ENCODE measurements at places on chromosomes 13 and 19.

DNA sequence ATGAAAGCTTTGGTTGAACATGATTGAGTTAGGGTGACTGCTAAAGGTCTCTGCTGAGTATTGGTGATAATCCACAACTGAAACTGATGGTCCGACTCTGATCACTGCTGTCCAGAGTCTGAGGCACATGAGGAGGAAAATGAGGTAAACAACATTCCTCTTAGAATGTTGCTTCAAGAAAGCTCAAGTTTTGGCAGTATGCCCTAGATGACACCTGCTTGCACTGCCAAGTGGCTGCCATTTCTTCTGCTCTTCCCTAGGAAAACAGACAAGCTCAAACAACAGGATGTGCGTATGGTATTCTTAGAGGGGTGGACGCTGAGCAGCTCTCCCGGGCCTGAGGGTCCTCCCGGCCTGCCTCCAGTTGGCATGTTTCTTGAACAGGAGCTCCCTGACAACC lies 15.2 kb upstream of the MTIF3 start:
- DNase-seq, result no peak

DNA sequence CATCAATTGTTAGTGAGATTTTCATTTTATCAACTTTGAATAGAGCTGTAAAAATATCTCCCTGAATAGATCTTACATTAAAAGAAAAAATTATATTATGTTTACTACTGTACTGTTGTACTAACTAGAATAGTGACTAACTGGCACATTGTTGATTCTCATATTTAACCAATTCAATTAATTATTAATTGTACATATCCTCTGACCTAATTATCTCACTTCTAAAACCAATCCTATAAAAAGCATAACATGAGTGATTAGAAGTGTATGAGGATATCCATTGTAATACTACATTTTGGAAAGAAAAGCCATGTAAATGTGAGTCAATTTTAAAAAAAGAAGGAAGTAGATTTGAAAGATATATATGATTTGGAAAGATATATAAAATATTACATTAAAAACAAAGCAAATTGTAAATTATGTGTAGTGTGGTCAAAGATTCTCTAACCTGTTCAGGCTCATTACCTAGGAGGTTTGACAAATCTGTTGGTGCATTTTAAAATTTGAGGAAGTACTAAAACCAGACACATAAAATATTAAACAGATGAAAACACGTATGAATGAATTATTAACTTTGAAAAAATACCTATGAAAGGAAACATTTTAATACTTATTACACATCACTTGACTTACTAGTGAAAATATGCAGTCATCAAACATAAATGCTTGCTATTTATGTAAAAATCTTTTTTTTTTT lies 829.8 kb upstream of the SLC10A2 start:
- no peak for DNase-seq

DNA sequence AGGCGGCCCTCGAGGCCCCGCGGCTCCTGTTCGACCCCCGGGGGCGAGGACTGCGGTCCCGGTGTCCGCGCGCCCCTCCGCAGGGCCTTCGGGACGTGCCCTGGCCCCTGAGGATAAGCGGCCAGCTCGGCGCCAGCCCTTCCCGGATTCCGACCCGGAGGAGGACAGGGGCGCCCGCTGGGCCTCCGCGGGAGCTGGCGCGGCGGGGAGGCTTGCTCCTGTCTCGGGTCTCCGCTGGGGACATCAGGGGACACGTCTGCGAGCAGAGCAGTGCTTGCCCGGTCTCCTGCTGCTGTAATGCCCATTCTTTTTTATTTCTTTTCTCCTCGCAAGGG lies 829 bp downstream of the B3GLCT start:
- DNase-seq, result no peak

GRCh38 chr19:50794876-50795663 lies 4.9 kb downstream of the ACP4 start:
- no peak for DNase-seq

DNA sequence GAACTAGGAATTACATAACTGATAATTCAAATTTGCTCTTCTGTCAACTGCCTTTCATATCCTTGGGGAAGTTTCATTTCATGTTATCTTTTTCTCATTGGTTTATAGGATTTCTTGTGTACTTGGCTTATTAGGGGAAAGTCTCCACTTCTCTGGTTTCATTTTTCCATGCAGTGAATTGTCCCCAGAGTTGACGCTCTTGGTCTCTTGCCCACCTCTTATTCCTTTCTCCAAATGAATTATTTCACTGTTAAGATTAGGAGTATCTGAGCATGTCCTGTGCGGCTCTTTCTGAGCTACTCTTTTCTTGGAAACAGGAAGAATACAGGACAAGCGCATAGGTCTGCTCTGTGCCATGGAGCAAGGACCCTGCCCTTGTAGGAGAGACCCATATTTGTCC lies 104.8 kb downstream of the POSTN start:
- DNase-seq, result no peak

DNA sequence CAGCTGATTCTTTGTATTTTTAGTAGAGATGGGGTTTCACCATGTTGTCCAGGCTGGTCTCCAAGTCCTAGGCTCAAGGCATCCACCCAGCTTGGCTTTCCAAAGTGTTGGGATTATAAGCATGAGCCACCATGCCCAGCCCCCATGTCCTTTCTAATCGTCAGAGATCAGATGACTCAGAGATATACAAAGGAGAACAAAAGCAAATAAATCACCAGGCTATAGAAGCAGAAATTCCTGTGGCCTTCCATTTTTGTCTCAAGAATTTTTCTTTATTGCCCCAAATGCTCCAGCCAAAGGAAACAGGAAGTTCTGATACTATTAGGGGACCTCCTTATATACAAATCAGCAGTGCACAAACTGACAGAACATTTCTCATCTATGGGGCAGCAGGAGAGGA lies 207.8 kb downstream of the RFC3 start:
- DNase-seq, result no peak

DNA sequence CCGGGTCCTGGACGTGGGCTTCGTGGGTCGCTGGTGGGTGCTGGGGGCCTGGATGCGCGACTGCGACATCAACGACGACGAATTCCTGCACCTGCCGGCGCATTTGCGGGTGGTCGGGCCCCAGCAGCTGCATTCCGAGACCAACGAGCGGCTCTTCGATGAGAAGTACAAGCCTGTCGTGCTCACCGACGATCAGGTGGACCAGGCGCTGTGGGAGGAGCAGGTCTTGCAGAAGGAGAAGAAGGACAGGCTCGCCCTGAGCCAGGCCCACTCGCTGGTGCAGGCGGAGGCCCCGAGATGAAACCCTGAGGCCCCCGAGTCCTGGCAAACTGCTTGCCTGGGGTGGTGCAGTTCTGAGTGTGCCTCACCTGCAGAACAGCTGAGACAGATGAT lies 787 bp downstream of the TIMM29 start:
- no peak for DNase-seq

DNA sequence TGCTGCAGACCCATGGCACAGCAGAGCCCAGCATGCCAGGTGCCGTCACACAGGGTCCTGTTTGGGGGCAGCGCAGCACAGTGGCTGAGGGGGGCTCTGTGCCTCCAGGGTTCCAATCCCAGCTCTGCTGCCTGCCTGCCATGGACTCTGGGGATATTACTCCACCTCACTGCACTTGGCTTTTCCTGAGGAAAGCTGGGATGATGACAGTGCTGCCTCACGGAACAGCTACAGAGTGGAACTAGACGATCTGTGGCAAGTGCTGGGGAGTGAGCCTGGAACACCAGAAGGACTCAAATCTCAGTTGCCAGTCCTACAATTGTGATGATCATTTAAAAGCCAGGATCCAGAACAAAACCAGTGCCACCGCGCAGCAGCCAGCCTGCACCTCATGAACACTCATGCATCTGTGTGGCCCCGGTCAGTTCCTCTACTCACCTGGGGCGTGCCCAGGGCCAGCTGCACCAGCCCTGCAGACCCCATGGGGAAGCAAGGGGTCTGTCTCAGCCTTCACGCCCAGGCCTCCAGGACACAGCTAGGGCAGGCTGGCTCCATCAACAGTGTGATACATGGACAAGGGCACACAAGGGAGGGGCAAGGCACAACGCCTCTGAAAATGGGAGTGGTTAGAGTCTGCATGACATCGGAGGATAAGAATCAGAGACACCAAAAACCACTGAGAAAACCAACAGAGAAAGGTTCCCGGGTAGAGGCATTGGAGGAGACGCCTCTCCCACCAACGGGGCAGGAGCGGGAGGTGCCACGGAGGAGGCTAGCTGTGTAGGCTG lies 55.2 kb downstream of the ATP7B start:
- DNase-seq, result no peak

DNA sequence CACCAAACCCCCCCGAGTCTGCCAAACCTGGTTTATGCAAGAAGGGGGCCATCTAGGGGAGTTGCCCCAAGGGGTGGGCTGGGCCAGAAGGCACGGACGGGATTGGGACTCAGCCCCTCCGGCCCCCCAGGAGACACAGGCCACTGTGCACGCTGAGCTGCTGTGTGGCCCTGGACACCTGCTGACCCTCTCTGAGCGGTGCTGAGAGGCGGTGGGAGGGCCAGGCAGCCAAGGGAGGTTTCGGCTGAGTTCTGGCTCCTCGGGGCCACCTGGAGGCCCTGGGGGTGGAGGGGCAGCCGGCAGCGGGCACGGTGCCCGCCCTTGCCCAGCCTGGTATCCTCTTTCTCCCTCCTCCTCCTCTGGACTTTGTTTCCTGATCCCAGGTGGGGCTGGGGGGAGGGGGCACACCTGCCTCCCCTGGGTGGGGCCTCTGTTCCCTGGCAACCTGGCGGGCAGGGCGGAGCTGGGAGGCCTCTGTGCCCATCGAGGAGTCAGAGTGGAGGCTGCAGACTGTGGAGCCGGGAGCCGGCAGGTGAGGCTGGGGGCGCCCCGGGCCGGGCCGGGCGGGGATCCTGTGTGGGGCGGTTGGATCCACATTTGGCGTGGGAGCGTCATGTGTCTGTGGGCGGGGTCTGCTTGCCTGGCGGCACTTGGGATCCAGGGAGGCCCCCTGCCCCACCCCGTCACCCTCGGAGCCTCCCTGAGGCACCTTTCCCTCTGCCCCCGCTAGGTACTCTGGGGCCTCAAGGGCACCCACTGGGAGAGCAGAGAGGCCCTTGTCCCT lies at the start of gene MISP:
Gene MISP (plus strand): TSS at position 473 of the 784 bp plus-strand sequence. CDS start 5,835 bp downstream, outside the sequence.
- no peak for DNase-seq

- DNase-seq, result no peak
Measured at GRCh38 chr13:76764429-76764828, 121.8 kb downstream of the KCTD12 start.

- no peak for DNase-seq
Measured at GRCh38 chr19:51457351-51458013, 772 bp downstream of the SIGLEC8 start.

DNA sequence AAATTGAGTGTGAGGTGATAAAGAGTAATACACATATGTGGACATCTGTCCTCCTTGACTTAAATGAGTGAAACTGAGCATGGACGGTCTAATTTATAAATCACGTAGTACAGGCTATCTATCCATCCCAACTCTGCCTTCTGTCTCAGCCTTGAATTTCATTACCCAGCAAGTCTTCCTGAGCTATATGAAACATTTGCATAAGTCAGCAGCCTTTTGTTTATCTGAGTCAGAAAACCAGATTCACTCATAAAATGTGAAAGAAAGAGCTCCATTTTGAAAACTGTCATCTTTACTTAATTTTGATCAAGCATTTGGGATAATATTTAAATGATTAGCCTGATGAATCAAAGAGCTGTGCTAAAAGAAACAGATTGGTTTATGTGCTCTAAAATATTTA lies 197.9 kb downstream of the LHFPL6 start:
- DNase-seq, result no peak

GRCh38 chr13:53920916-53921315 lies 892.3 kb downstream of the OLFM4 start:
- DNase-seq, result no peak

- no peak for DNase-seq
Measured at GRCh38 chr13:37342205-37342604, 236.7 kb upstream of the CSNK1A1L start.

- no peak for DNase-seq
Measured at GRCh38 chr19:40906512-40906911, 24.5 kb upstream of the CYP2A7 start.

DNA sequence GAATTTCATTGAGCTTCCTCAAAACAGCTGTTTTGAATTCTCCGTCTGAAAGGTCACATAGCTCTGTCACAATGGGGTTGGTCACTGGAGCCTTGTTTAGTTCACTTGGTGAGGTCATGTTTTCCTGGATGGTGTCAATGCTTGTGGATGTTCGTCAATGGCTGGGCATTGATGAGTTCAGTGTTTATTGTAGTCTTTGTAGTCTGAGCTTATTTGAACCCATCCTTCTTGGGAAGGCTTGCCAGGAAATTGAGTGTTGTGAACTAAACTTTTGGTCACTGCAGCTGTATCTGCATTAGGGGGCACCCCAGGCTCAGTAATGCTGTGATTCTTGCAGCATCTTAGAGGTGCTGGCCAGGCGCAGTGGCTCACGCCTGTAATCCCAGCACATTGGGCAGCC lies 22.0 kb downstream of the BLOC1S3 start:
- no peak for DNase-seq

DNA sequence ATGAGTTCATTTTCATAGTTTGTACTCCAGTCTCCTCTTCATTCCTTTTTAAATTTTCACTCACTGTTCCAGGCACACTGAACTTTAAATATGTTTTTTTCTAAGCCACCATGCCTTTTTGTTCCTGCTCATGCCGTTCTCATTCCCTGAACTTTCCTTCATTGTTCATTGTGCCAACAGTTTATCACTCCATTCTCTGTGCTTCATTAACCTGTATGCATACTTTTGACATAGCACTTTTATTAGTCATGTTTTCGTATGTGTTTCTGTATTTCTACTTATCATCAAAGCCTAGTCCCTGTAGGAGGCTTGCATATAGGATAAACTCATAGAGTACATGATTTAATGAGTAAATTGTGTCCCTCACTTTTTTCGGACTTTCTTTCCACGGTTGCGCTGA lies 65.3 kb downstream of the PCDH20 start:
- DNase-seq, result no peak

DNA sequence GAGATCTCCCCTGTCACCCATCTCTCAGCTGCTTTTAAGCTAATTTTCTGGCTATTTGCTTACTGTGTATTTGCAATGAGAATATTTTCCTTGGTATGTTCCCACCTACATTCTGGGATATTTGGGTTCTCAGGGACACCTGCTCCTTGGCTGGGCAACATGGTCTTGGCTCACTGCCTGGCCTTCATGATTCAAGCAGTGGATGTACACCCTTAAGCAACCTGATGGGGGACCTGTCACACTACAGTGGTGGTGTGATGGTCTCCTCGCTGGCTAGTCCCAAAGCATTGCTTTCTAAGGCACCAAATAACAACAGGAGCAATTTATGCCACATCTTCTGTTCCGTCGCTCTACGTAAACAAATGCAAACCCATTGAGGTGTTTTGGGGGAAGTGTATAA lies 35.3 kb upstream of the RFC3 start:
- no peak for DNase-seq
